NCI-H748 treated with DMSO at 0.1 percent for 48 hours (cell line): ENCODE measurements at places on chromosomes 1 and 21.

DNA sequence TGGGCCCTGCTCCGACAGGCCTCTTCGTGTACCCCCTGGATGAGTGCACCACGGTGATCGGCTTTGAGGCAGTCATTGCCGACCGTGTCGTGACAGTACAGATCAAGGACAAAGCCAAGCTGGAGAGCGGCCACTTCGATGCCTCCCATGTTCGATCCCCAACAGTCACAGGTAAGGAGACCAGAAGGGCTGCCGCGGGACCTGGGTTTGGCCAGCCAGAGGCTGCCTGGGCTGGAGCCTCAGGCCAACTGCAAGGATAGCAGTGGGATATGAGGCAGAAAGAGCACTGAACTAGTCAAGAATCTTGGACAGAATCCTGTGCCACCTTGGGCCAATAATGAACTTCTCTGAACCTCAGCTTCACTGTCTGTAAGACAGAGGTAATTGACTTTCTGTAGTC is 22.1 kb downstream of the VWA5B1 start:
- DNase-seq: no peak

- no peak for DNase-seq
These were observed 14.2 kb upstream of the AGPAT3 start for GRCh38 chr21:43850728-43851295.

DNA sequence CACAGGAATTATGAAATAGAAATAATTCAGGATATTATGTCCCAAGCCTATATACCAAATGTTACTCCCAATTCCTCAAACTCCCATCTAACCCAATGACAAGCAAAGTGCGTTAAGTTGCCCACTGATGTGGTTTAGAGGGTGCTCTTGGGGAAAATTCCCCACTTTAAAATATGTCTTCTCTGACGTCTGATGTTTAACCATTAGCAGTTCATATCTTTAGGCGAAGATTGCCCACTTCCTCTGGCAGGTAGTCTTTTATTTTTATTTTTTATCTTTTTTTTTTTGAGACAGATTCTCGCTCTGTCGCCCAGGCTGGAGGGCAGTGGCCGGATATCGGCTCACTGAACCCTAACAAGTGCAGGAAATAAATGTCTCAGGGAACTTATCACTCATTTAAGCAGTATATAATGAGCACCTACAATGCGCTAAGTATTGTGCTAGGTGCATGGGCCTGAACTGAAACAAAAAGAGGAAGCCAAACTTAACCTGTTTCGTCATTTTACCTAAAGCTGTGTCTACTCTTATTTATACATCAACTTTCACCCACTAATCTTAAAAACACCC is 1.3 kb upstream of the LYST start:
- DNase-seq: no peak

- DNase-seq: no peak
These were observed 1.0 kb downstream of the DNAJB4 start for GRCh38 chr1:78005755-78006154.

DNA sequence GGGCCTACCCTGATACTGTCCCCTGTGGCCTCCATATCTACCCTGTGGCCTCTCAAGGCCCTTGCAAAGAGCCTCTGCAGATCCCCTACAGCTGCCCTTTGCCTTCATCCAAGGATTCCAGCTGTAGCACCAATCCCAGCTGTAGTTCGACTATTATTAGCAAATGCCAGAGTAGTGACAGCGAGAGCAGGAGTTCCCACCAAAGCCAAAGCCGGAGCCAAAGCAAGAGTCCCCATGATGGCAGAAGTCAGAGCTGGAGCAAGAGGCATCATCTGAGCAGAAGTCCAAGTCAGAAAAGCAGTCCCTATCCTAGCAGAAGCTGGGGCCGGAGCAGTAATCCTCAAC is 2.7 kb downstream of the NSUN4 start:
- no peak for DNase-seq

- no peak for DNase-seq
These were observed 217.1 kb downstream of the NFIA start for GRCh38 chr1:61299463-61299862.

- no peak for DNase-seq
These were observed 1526.3 kb downstream of the PLA2G4A start for GRCh38 chr1:188355082-188355481.

GRCh38 chr1:203290261-203291089 is 14.8 kb upstream of the BTG2 start:
- DNase-seq: peak; percentile 77

GRCh38 chr1:194731025-194731424 is 1544.6 kb upstream of the B3GALT2 start:
- DNase-seq: no peak

DNA sequence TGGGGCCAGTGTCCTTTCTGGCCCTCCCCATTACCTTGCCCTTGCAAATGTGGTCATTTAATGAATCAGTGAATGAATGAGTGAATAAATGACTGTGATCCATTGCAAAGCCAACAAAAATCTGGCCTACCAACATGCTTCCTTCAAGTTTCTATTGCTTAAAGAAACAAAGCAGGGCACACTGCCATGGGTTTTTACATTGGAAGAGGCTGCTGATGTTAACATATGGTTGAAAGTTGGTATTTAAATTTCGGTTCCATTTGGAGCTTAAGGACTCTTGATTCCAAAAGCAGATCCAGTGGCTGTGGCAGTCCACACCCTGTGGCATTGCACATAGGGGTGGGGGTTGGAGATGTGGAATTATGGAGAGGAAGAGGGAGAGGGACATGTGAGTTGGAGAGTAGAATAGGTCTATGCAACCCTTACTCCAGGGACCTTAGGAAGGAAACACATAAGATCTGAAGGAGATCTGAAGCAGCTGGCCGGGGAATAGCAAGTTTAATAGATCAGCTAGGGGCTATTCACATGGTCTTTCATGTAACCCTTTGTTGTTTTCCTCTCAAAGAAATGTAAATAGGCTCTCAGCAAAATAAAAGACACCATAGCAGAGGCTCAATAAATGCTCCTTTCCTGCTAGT is 7.2 kb downstream of the ABCA4 start:
- no peak for DNase-seq

GRCh38 chr1:52141513-52142219 is at the start of gene ZFYVE9:
Gene ZFYVE9 (plus strand): TSS chr1:52142089. CDS start chr1:52233207, 91,118 bp downstream.
- DNase-seq: peak; percentile 57

GRCh38 chr1:219928791-219929118 is 398 bp upstream of the SLC30A10 start:
- DNase-seq: no peak

DNA sequence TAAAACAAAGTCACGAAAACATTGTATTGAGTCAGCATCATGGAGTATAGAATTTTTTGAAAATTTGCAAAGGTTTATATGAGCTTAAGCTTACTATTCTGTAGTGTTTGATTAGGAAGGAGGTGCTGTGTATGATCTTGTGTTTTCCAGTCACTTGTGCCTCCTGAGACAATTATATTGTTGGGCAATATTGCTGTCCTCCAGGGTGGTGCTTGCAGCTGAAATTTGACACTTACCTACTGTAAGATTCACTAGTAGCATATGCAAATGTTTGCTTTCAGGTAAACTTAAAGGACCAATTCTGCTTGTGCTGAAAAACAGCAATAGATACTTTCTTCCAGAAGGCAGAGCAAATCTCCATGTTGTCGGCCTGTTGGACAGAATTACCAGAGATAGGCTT is 268.0 kb downstream of the TGFB2 start:
- peak; percentile 75 for DNase-seq

GRCh38 chr21:14877581-14878228 is 187.1 kb downstream of the NRIP1 start:
- DNase-seq: no peak

GRCh38 chr1:82266351-82266750 is 465.6 kb downstream of the ADGRL2 start:
- DNase-seq: no peak

DNA sequence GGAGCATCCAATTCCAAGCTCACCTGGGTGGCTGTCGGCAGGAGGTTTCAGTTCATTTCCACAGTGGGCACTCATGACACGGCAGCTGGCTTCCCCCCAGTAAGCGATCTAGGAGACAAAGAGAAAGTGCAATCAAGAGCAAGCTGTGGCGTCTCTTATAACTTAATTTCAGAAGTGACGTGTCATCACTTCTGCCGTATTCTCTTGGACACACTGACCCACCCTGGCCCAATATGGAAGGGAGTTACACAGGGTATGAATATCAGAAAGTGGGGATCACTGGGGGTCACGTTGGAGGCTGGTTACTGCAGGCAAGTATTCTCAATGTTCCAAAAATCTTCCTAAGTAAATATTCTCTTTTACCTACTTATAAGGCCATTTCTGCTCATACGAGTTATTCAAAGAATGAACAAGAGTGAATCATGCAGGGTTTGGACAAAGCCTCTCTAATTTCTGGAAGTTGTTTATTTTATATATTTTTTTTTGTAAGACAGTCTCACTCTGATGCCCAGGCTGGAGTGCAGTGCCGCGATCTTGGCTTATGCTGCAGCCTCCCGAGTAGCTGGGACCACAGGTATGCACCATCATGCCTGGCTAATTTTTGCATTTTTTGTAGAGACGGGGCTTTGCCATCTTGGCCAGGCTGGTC is 46.5 kb upstream of the GREM2 start:
- DNase-seq: no peak

DNA sequence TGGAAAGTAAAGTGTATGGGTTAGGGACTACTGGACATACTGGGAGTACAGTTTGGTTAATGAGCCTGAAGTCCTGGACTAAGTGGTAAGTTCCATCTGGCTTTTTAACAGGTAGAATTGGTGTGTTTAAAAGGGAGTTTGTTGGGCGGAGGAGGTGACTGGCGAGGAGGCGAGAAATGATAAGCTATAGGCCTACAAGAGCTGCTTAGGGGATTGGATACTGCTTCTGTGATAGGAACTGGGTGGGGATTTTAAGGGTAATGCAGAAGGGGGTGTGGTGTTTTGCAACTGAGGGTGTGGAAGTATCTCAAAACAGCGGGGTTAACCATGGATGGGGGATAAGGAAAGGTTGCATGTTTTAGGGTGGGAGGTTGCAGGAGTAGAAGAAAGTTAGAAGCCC is 3.5 kb downstream of the ERVH48-1 start:
- no peak for DNase-seq

DNA sequence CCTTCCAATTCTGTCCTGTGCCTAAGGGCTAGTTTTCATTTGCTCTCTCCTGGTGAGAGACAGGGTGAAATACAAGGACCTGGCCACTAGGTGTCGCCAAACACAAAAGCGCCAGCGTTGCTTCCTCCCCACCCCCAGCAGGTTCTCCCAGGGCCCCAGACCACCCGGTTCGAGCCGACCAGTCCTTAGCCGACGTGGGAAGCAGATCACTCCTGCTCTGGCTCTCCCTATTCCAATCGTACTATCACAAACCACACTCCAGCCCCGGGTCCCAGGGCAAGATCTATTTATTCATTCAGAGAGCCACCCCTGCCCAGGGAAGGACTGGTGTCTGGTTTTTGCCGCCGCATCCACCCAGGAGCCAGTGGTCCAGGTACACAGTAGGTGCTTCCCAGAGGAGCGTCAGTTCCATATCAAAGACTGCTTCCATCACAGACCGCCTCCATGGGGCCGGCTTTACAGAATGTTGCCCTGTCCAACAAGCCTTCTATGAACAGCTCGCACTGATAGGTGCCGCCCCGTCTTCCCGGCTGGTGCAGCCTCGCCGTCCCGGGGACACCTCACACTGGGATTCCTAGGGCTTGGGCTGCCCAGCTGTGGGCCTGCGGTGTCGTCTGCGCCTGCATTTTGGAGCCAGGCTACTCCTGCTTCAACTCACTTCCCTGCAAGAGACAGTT is 35.0 kb downstream of the CTNNBIP1 start:
- DNase-seq: peak; percentile 23

GRCh38 chr1:184843732-184844495 is 89.3 kb upstream of the EDEM3 start:
- no peak for DNase-seq

GRCh38 chr1:154937988-154938386 is 1.5 kb upstream of the PMVK start:
- no peak for DNase-seq

DNA sequence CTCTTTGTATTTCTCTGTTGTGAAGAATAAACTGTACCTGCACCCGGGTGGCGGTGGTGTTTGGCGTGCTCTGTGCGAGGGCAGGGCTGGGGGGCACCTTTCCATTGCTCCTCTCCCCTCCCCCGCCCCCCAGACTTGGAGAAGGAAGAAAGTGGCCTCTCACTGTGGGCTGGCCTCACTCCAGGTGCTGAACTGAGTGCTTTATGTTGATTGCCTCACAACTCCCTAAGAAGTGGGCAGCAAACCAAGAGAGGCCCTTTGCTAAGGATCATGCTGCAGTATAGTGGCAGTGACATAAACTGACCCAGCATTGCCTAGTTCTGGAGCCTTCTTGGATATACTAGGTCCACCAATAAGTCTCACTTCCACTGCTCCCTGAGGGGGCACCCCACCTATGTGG is 20.2 kb downstream of the A3GALT2 start:
- no peak for DNase-seq

GRCh38 chr1:205204552-205204951 is 7.0 kb downstream of the DSTYK start:
- no peak for DNase-seq

GRCh38 chr1:53458634-53459033 is 565 bp upstream of the DMRTB1 start:
- no peak for DNase-seq

- no peak for DNase-seq
These were observed 448 bp downstream of the GATAD2B start for GRCh38 chr1:153922076-153922971.

DNA sequence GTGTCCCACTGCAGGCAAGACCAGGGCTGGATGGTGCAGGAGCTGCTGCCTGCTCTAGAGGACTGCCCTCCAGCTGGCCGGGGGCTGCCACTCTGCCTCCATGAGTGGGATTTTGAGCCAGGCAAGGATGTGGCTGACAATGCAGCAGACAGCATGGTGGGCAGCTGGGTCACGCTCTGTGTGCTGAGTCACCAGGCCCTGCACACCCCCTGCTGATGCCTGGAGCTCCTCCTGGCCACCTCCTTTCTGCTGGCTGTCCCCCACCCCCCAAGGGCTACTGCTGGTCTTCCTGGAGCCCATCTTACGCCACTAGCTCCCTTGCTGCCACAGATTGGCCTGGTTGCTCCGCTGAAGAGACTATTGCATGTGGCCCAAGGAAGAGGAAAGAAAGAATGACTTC is 3.9 kb upstream of the ZSCAN20 start:
- DNase-seq: no peak

DNA sequence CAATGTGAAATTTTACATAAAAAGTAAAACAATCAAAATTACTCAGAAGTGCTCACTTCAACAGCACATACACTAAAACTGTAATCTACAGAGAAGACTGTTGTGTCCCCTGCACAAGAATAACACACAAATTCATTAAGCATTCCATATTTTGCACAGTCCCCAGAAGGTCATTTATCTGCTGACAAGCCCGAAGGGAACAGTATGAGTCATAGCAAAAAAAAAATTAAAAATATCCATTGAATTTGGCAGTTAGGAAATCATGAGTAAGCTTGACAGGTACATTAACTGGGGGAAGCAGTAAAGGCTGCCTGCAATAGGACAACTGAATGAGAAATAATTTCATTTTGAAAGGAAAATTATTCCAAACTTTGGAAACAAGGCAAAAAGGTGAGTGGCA is 3.3 kb upstream of the CACYBP start:
- no peak for DNase-seq

- DNase-seq: no peak
These were observed 47.5 kb downstream of the DMAP1 start for GRCh38 chr1:44260792-44261170.
